ENCODE measurements at places on chromosomes 4 and X.

DNA sequence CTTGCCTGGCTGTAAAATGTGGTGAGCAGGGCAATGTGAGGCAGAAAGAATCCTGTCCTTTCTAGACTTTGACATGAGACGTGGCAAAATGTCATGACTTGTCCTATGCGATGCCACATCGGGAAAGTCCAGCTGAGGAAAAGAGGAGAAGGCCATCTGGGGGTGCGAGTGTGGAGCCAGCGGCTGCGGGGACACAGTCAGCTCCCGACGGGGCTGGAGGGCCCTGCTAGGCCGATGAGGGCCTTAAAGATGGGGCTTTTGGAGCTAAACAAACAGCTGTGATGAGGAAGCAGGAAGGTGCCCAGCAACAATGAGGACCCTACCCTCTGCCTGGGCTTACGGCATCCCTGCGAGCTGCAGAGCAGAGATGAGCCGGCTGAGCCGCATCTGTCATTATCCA, 7.7 kb downstream of the CPZ start:
- DNase-seq, result no peak

- DNase-seq, result no peak
Observed at GRCh38 chr4:14994242-14994641, 8.0 kb upstream of the CPEB2 start.

DNA sequence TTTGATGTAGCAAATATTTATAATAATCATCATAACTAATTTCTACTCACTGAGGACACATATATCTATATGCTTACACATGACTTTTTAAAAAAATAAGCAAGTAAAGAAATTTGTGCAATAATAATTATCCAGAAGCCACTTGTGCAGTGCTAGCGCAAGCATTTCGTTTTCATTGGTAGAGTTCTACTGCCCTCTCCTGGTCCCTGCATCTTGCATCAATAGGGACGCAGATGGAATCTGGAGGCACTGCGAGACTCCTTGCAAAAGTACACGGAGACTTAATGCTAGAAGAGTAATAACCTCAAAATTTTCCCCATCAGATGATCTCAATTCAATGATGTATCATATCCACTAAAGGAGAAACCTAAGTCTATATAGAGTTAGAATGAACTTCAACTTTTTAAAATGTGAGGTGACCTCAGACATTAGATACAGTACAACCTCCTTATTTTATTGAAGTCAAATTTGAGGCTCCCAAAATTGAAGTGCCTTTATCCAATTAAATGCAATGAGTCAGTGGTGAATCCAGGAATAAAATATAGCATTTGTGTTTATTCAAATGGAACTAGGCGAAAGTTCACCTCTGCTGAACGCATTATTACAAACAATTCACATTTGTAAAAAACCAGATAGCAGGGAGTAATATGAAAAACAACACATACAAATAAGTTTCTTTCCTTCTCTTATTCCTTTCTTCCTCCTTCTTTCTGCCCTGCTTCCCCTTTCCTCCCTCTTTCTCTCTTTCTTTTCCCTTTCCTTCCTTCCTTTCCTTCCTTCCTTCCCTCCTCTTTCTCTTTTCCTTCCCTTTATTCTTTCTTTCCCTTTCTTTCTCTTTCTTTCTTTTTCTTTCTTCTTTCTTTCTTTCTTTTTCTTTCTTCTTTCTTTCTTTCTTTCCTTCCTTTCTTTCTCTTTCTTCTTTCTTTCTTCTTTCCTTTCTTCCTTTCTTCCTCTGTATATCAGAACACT, 450.0 kb downstream of the ANKRD50 start:
- DNase-seq, result peak; percentile 29

GRCh38 chrX:111348429-111348828, 63.6 kb downstream of the DCX start:
- DNase-seq, result no peak

GRCh38 chr4:101115887-101116286, 231.4 kb downstream of the PPP3CA start:
- no peak for DNase-seq
